ENCODE measurements at places on chromosomes 16 and 17.

GRCh38 chr16:69839798-69840409 lies 77.8 kb downstream of the WWP2 start:
- no peak for DNase-seq

DNA sequence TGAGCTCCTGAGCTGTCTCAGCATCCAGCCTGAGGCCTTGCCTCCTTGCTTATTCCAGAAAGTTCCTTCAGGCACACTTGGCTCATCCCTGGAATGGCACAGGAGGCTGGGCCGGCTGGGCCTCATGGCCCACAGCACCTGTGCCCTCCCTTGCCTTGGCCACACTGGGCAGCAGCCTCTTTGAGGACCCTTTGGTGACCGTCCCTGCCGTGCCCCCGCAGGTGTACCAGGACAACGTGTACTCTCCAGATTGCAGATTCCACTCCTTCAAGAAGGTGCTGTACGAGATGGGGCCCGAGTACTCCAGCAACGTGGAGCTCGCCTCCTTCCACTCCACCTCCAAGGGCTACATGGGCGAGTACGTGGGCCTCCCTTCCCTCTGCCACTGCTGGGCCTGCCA lies 34.2 kb downstream of the GPT2 start:
- DNase-seq: no peak

DNA sequence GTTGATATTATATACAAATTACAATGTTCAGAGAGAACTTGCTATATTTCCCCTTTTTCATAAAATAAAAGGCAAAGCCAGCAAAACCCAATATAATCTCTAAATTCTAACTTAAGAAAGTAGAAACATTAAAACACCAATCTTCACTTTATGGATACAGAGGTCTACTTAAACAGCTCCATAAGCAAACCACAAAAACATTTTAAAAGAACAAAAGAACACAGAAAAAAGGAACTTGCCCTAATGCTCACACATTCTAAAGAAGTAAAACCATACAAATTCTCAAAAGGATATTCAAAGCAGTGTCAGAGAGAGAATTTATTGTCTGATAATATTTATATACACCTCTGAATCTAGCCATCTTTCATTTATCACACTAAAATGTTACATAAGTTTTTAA lies 606 bp downstream of the ABCA10 start:
- DNase-seq: no peak

- DNase-seq: no peak
Observed at GRCh38 chr16:12057266-12057665, 80.7 kb downstream of the SNX29 start.

DNA sequence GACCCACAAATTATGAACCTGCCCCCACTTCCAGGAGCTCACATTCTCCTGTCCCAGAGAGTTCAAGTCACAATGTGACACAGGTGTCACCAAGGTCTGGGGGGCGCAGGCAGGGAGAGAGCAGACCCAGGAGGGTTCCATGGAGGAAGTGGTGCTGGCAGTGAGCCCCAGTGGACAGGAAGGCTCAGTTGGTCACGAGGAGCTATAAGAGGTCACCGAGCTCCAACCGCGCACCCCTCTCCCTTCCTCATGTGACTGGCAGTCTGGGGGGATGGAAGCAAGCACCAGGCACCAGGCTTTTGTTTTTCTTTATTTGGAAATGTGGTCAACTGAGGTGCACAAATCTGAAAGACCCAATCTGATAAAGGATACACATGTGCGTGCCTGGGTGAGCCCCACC lies 2.5 kb downstream of the ITGAD start:
- DNase-seq: no peak

DNA sequence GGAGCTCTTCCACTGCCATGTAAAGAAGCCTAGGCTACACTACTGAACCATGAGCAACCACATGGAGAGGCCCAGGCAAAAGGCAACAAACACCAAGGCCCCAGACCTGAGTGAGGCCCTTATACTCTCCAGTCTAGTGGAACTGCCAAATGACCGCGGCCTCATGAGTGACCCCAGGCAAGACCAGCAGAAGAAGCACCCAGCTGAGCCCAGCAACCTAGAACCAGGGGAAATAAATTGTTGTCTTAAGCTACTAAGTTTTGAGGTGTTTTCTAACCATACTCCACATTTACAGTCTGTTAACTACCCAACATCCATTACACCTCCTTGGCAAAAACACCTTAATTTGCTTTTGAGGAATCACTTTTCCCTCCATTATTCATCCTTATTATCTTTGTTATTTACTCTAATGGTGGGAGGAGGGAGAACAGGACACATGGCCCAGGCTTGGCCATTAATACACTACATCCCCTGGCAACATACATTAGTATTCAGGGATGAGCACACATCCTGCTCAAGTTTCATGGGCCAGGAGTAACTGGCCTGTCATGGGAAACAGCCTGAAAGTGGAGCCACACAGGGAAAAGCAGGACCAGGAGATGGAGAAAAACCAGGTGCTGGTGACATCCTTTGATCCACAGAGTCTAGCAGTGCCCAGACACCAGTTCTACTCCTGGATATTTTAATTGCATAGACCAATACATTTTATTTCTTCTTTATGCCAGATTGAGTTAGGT lies 26.2 kb downstream of the SLC39A11 start:
- DNase-seq: no peak

GRCh38 chr17:8062435-8062806 lies 23.6 kb downstream of the ALOX15B start:
- no peak for DNase-seq

DNA sequence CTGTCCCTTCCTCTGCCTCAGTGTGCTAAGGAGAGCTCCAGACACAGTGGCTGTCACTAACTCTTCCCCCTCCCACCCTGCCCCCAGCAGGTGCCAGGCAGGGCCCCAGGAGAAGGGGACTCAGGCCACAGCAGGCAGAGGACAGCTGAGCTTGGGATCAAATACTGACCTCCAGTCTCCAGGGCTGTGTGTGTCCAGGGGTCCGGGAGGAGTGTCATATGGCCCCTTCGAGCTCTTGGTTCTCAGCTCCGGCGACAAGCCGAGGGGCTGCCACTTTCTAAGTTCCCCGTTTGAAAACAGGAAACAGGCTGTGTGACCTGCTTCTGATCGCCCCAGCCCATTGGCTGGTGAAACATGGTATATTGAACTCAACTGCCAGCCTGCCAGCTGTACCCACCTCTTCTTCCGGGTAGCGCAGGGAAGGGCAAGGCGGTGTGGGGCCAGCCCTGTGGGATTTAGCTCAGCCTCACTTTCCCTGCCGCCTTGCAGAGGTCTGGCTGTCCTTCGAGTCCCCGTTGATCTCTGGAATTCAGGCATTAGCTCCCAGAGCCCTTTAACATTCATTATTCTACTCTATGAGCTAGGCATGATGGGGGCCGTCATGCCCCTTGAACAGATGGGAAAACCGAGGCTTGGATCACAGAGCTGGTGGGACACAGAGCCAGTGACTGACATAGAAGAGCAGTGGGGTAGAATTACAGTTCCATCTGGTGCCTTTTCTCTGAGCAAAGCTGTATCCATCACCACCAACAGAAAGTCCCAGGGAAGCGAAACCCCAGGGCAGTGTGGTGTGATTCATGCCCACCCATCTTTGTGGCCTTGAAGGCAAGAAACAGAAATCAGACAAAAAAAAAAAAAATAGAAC lies at the start of gene SNX20:
SNX20 (minus strand) TSS at position 292 of the 865 bp plus-strand sequence. CDS start 3,786 bp downstream, outside the sequence.
- DNase-seq: no peak

GRCh38 chr16:58425245-58425644 lies 33.0 kb downstream of the GINS3 start:
- DNase-seq: no peak

DNA sequence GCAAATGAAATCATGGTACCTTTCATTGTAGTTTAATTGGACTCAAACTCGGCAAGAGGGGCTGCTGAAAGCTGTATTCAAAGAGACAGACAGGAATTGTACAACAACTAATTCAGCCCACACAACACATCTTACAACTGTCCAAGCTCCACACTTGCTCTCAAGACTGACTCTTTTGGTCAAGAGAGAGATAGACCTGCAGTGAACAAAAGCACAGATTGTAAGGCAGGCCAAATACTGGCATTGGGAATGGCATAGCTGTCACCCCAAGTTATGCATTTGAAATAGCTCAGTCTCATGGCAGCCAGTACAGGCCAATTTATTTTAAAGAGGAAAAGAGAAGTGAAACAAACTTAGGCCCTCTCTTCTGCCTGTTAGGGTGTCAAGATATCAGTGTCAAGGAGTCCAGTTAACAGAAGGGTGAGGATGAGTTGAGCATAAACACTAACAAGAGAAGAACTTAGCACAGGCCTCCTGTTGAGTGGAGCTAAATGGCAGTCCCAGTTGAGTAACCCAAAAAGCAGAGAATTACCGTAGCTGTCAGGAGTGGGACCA lies 215.7 kb downstream of the IRX3 start:
- DNase-seq: no peak

- DNase-seq: no peak
Observed at GRCh38 chr16:11848842-11849241, 2.5 kb downstream of the RSL1D1 start.

DNA sequence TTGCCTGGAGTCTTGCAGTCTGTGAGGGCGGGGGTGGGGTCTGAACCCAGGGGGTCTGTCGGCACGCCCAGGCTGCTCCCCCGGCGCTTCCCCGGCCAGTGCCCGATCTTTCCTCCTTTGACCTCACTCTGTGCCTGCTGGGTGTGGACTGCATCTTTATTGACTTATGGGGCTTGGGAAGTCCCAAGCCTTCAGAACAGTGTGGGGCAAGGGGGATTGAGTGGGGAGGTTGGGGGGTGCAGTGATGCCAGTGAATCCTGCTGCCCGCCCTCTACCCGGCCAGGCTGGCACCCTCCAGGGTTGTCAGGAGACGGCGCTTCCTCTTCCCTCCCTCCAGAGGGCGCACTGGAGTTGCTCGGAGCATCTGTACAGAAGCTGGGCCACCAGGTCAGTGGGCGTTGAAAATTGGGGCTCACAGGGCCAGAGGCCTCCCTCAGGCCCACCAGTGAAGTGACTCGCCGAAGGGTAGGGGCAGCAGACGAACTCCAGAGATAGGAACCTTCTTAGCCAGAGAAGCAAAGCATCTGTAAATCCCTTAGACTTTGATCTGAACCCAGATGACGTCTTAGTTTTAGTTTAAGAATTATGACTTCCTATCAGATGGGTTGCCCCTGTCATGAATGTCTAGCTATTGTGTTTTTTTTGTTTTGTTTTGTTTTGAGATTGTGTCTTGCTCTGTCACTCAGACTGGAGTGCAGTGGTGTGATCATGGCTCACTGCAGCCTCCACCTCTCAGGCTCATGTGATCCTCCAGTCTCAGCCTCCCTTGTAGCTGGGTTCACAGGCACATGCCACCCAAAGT lies 184.8 kb upstream of the CIBAR2 start:
- peak; percentile 24 for DNase-seq

- no peak for DNase-seq
Observed at GRCh38 chr17:70310221-70310672, 140.9 kb downstream of the KCNJ2 start.

DNA sequence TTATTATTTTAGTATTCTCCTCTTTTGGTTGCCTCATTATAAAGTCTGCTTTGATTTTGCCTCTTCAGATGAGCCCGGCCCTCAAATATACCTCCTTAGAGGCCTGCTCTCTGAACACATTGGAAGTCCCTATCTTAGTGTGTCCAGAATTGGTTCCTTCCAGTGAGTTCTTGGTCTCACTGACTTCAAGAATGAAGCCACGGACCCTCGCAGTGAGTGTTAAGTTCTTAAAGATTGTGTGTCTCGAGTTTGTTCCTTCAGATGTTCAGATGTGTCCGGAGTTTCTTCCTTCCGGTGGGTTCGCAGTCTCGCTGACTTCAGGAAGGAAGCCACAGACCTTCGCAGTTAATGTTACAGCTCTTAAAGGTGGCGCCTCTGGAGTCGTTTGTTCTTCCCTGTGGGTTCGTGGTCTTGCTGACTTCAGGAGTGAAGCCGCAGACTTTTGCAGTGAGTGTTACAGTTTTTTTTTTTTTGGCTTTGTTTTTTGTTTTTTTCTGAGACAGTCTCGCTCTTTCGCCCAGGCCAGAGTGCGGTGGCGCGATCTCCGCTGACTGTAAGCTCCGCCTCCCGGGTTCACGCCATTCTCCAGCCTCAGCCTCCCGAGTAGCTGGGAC lies 45.8 kb upstream of the NOS2 start:
- DNase-seq: no peak
